Stimulated activated CD4-positive, alpha-beta T cell treated with anti-CD3 and anti-CD28 coated beads, TNF-alpha, amount 100 ng/mL, for 4 hours (primary cell): ENCODE measurements at places on chromosomes 7 and 10.

DNA sequence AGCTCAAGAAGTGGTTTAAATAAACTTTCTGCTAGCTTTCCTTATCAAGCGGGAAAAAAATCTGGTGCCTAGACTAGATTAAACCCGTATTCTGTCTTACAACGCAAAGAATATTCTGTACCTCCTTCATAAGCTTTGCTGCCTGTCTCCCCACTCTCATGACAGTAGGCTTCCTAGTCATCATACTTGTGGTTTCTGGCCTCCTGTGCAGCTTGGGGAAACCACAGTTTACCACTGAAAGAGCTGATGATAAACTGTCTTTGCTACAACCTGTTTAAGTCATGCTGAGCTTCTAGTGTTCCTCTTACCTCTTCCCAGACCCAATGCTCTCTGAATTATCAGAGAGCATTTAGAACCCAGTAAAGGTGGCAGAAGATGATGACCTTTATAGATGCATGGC lies 55.0 kb downstream of the PODXL start:
- no peak for DNase-seq

DNA sequence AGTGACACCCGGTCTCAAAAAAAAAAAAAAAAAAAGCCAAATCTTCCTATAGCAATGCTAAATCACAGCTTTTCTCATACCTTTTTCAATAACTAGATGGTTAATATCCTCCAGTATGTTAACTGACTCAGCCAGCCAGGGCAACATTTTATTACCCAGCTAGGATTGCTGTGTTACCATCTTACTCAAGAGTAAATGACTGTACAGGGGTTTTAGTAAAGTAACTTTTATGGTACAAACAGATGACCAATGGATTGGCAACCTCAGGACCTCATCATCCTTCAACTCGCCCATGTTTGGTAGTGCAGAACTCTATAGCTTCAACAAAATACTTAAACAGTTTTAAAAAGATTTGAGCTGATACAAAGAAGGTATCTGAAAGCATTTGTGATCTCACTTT lies 59.5 kb downstream of the HBP1 start:
- DNase-seq = no peak

DNA sequence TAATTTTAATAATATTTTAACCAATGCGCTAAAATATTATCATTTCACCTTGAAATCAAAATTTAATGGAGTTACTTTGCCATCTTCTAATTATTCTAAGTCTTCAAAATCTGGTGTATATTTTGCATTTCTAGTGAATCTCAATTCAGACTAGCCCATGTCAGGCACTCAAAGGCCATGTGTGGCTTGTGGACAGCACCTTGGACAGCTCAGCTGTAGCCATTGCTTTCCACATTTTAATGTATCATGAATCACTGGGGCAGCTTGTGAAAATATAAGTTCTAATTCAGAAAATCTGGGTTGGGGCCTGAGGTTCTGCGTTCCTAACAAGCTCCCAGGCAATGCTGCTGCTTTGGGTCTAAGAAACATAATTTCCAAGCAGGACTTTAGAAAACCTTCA lies 57.2 kb downstream of the MGAM2 start:
- no peak for DNase-seq

- no peak for DNase-seq
These were observed 87.4 kb upstream of the FAM20C start for GRCh38 chr7:105002-105401.

DNA sequence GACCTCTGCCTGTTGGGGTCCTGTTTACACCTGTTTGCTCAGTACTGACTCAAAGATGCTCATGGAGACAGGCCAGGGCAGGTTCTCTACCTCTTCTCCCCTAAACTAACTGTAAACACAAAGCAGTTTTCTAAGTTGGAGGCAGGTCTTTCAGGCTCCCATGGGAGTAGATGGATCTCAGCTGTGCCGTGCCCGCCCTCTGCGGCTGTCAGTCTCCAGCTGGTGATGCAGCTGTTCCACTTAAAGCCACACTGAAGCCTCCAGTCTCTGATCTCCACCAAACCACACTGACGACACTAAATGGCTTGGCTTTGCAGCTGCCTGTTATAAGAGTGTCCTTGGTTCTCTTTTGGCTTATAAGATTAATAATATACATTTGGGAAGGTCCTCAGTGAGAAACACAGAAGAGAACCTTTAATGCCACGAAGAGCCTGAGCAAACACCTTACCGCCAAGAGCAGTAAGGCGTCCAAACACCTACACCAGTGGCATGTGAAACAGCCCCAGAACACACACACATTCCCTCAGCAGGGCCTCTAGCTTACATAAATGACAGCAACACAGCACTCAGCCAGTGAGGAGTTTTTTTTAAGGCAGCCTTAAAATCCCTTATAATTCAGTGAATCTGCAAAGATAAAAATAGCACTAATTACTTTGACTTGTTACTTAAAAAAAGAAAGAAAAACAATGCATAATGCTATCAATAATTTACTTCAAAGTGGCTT lies 60.4 kb upstream of the KCNIP2 start:
- no peak for DNase-seq

DNA sequence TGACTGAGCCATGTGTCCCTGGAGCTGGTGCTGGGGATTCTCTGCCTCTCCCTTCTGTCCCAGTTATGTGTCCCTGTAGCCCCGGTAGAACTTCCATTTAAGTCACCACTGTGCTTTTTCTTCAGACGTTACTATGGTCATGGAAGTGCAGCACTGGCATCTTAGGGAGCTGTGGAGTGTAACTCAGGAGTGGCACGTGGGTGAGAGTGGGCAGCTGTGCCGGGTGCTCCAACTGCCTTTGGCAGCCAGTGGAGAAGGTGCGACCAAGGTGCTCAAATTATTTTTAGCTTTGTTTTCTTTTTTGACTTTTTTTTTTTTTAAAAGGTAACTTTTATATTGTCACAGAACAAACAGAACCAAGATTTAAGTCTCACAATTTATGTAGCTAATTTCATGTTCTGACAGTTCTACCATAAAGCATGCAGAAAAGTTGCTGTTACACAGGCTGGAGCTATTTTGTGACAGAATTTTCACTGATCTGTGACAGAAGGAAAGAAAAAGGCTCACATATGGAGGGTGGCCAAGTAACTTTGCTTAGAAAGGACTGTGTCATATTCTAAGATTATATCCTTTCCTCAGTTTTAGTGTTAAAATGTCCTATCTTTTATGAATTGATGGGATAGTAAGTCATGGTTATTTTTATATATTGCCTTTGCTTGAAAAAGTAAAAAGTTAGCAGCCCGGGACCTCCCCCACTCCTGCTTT lies 73.9 kb downstream of the SH2D4B start:
- DNase-seq = no peak

- DNase-seq = no peak
These were observed 1150.0 kb upstream of the POT1 start for GRCh38 chr7:126079581-126079980.

GRCh38 chr7:102934239-102934638 lies 21.4 kb downstream of the LRRC17 start:
- no peak for DNase-seq

DNA sequence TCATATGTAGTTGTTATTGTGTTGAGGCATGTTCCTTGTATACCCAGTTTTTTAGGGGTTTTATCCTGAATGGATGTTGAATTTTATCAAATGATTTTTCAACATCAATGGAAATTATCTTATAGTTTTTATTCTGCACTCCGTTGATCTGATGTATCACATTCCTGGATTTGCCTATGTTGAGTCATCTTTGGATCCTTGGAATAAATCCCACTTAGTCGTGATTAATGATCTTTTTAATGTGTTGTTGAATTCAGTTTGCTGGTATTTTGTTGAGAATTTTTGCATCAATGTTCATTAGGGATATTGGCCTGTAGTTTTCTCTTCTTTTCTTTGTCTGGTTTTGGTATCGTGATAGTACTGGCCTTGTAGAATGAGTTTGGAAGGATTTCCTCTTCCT lies 648.6 kb upstream of the GRM3 start:
- DNase-seq = no peak
